ENCODE measurements at places on chromosomes 12 and 14.

DNA sequence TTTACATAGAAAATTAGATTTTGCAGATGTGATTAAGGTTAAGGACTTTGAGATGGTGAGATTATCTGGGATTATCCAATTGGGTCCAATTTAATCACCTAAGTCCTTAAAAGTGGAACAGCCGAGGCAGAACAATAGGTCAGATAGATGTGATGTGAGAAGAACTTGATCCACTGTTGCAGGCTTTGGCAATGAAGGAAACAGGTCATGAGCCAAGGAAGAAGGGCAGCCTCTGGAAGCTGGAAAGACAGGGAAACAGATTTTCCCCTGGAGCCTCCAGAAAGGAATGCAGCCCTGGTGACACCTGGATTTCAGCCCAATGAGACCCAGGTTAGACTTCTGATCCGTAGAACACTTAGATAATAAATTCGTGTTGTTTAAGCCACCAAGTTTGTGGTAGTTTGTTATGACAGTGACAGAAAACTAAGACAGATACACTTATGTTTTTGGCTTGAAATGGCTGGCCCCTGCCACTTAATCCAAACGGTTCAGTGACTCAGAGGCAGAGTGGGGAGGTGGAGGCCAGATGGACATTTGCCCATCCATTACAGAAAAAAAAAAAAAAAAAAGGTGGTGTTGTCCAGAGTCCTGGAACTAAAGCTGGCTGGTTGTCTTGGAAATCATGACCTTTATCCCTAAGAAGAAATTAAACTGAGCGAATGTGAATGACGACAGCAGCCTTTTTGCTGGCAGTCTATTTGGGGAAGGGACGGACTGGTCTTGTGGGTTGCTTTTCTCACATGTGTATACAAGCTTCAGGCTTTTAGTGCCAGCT is 181.9 kb upstream of the NRXN3 start:
- DNase-seq = no peak

DNA sequence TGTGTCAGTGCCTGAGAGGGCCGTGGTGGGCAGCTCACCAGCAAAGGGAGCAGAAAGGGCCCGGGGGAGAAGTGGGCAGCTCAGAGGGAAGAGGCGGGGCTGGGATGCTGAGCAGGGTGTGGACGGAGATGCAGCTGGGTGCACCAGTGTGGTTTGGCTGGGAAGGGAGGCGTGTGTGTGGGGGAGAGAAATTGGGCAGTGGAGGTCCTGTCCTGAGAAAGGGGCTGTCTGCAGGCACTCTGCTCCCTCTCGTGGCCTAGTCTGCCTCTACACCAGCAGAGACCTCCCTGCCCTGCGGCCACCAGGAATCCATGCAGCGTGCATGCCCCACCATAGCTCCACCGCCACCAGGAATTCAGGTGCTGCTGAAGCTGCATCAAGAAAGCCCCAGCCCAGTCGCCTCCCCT is 6.4 kb downstream of the TMEM121 start:
- DNase-seq = no peak

DNA sequence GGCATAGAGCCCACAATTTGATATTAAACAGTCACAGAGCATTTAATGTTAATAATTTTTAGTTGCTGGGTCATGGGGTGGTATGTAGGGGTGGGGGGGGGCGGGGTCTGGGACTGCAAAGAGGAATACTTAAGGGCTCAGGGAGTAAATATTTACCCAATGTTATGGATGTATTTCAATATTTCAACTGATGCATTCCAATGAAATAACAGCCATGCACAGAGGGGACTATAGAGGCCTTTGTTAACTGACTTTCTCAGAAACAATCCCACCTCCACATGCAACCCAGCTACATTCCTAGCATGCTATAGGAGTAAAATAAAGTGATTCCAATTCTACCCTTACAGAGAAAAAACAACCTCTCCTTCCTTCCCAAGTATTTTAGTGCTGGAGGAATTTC is 7.9 kb upstream of the BBS10 start:
- DNase-seq = no peak

- no peak for DNase-seq
Observed at GRCh38 chr12:29067430-29067829, 81.6 kb upstream of the FAR2 start.

DNA sequence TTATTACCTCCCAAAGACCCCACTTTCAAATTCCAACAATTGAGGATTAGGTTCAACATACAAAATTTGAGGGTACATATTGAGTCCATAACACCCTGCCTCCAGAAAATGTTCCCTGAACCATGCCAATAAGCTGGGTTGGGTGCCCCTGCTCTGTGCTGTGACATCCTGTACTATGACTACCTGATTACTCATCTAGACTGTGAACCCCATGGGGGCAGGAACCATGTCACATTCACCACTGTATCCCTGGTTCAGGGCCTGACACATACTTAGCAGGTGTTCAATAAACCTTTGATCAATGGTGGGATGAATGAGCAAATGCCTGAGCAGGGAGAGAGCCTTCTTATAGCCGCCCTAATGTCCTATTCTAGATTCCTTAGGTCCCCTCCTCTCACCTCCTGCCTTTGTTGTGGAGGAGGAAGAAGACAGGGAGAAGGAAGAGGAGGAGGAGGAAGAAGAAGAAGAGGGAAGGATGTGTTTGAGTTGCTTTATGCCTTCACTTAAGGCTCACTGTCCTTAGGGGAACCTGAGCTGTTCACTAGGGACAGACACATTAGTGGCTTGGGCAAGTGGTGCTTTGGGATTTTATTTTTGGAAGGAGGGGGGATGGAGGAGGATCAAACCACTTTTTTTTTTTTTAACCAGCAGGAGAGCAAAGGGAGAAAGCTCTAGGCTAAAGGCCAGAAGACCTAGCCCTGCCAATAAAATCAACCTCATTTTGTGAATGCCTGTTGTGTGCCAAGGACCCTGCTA is 21.3 kb downstream of the GPR68 start:
- peak; percentile 33 for DNase-seq

- DNase-seq = no peak
Observed at GRCh38 chr12:18171571-18171970, 81.6 kb upstream of the RERGL start.

DNA sequence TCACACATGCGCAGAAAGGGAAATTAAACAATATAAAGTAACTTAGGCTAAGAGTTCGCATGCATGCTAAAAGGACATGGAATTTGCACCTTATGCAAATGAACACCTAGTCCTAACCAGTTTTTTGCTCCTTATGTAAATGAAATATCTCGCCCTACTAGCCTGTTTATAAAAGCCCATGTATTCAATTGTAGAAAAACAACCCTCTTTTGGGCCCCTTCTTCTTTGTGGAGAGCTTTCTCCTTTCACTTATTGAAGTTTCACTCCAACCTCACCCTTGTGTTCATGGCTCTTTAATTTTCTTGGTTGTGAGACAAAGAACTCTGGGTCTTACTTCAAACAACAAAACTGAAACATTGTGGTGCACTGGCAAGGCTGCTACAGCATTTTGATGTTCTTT is 333.4 kb upstream of the ATXN7L3B start:
- DNase-seq = no peak

DNA sequence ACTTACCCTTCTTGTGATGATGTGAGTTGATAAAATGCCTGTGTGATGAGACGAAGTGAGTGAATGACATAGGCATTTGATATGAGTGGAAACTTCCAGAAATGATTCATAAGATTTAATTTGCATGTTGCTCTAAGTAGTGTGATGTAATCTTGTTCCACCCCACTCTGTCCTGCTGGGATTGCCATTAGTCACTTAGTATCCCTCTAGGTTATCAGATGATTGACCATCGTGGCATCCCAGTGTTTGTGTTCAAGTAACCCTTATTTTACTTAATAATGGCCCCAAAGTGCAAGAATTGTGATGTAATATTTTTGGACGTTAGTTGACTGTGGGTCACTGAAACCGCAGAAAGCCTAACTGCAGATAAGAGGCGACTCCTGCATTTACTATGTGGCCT is 214.4 kb upstream of the DIO2 start:
- DNase-seq = no peak
